ENCODE measurements at places on chromosomes 12 and 14. TPM values are rescaled to one million over a fixed set of nuclear protein-coding genes. Genes with fewer than 3 reads are reported as not detected.

PCNX4 gene
- 46.3 TPM for total RNA-seq

DNA sequence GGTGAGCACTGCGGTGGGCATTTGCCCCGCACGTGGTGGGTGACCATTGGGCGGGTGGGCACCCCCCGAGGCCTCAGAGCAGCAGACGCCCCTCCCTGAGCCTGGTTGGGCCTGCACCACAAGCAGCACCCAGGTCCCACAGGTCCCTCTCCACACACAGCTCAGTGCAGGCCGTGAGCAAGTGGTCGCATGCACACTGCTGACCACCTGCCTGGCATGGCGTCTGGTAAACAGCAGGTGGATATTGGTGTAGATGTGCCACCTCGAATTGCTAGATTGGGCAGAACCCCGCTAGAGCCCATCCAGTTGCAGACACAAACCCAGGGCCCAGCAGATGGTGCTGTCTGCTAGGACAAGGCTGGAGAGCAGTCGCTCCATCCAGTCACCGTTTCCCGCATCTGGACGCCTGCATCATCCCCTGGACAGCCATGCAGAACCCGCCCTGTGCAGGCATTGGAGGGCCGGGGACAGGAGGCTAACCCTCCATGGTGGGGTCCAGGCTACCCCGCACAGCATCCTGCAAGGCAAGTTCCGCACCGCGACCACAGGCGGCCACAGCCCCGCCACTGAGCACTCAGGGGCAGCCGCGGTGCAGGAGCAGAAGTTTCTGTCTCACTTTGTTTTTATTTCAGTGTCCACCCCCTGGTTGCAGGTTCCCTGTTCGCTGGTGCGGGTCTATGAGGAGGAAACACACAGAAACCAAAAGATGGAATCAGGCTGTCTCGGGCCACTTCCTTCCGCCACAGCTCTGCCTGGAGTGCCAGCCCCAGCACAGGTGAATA lies 45.6 kb upstream of the RIMBP2 start:
- DNase-seq: peak; percentile 90

DNA sequence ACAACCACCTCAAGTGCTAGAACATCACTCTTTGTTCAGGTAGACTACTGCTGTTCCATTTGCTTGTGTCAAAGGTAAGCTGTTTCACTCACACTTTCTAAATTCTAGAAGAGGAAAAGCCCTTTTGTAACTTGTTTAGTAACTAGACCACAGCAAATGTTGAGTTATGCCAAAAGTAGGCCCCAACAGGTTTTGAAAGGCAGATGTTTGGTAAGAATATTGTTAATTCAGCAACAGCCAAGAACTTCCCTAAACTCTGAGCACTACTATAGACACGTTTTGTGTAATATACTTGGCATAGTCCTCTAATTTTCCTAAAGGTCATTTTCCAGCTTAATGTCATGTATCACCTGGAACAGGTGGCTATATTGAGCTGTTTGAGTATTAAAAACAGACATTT lies 79.0 kb downstream of the DCAF5 start:
- DNase-seq: no peak

GRCh38 chr12:117188961-117189724 lies 1.1 kb downstream of the FBXO21 start:
- DNase-seq: peak; percentile 68

DNA sequence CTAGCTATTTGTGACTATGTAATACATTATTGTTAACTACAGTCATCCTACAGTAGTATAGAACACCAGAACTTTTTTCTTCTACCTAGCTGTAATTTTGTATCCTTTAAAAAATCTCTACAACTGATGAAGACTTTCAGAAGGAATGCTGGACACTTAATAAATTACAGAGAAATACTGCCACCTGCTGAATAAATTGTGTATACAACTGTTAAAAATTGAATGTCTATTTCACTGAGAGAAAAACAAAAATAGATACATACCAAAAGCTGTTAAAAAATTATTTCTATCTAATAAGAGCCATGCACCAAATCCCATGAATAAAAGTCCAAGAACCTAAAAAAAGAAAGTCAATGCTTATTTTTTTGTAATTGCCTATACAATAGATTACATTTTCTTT lies 6.6 kb downstream of the TSPAN19 start:
- DNase-seq: no peak

CBLN3 gene
- 2.1 TPM for total RNA-seq

DNA sequence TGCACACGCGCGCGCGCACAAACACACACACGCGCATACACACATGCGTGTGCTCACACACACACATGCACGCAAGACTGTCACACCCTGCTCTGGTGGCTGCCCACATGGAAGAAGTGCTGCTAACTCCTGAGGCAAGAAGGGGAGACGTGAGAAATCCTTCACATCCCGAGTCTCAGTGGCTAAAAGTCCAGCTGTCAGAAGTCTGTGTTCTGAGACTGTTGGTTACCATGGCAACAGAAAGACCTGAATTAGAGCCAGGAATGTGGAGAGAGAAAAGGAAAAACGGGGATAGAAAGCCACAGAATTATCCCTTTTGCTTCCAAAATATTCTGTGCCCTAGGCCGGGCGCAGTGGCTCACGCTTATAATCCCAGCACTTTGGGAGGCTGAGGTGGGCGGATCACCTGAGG lies 71.2 kb downstream of the PPFIBP1 start:
- DNase-seq: no peak

- DNase-seq: no peak
Measured at GRCh38 chr12:90100579-90100978, 391.9 kb upstream of the ATP2B1 start.

GRCh38 chr14:94816113-94816512 lies 46.2 kb upstream of the GSC start:
- peak; percentile 64 for DNase-seq

TSHR gene
- total RNA-seq: not detected

- no peak for DNase-seq
Measured at GRCh38 chr12:52812749-52813148, 1.2 kb downstream of the KRT4 start.

GRCh38 chr12:111687952-111688351 lies 2.1 kb downstream of the ACAD10 start:
- no peak for DNase-seq

SIX1 gene
- not detected for total RNA-seq

DNA sequence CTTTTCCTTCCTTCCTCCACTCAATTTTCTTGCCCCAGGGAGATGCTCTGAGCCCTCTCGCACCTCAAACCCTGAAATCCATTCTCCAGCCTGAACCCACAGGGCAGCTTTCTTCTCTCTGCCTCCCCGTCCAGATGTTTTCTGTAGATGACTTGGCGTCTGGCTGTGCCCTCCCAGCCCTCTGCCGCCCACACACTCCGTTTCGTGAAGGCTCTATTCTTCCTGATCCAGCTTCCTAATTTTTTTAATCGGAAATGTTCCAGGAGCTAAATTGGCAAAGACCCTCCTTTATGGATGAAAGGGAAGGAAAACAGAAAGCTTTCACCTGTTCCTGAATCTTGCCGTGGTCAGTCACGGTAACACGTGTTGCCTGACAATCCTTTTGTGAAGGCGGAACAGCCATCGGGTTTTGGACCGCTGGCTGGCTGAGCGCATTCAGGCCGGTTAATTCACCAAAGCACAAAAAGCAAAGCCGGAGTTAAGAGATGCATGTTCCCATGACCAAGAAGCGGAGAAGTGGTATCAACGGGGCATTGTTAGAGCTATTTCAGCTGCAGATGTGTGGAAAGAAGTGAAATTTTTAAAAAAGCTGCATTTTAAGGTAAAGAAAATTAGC lies 70.2 kb upstream of the FBRSL1 start:
- no peak for DNase-seq

- no peak for DNase-seq
Measured at GRCh38 chr14:67999290-67999689, 179.7 kb downstream of the RAD51B start.

- no peak for DNase-seq
Measured at GRCh38 chr12:104164634-104165033, 26.6 kb upstream of the NFYB start.

DNA sequence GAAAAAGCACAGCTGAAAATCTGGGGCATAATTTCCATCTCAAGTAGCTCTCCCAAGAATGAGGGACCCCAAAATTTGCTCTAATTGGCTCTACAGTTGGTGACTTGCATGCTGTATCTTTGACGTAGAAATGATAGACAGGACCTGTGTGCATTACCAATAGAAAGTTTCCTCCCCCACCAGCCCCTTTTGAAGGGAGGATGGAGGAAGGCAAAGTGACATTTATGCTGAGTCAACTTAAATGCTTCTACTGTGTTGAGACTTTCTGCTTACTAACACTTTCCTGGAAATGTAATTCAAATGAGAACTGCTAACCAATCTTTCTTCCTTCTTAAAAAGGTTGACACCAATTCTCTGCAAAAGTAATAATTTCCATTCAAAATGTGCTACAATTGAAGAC lies 31.9 kb downstream of the TSPAN8 start:
- no peak for DNase-seq

DNA sequence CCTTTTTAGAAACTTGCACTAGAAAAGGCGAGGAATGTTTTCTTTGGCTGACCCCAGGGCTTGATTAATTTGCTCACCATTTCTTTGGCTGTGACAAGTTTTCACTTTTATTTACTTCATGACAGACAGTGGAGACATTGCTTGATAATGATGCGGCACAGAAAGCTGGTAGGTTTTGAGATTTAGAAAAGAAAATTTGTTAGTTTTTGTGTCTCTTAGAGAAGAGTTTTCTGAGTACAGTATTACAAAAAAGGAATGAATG lies 18.4 kb downstream of the SRGAP1 start:
- DNase-seq: no peak

GRCh38 chr12:25328072-25328712 lies 77.5 kb upstream of the KRAS start:
- no peak for DNase-seq

OLR1 gene
- total RNA-seq: not detected

DNA sequence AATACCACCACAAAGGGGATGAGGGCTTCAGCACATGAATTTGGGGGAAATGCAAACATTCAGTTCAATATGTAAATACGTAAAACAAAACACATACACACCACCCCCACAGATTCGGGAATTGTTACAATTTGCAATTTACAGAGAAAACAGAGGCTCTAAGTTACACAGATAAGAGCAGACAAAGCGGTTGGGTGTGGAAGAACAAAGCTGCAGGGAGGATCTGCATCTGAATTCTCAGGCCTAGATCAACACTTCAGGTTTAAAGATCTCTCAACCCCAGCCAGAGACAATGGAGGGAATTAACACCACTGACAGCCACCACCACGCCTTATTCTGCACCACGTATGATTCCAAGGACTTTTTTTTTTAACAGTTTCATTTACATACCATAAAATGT lies 375.5 kb downstream of the BCL11B start:
- DNase-seq: no peak

DNA sequence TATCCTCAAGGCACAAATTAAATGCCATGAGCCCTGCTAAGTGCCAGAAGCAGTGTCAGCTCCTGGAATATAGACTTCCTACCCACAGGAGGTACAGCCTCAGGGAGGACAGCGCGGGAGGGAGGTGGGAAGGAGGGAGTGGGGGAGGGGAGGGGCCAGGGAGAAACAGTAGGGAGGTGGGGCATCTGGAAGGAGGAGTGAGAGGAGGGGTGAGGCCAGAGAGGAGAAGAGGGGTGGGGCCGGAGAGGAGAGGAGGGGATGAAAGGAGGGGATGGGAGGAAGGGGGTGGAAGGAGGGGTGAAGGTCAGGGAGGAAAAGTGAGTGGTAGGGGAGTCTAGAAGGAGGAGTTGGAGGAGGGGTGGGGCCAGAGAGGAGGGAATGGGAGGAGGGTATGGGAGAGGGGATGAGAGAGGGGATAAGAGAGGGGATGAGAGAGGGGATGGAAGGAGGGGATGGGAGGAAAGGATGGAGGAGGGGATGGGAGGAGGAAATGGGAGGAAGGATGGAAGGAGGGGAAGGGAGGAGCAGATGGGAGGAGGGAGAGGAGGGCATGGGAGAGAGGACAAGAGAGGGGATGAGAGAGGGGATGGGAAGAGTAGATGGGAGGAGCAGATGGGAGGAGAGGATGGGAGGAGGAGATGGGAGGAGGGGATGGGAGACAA lies 9.2 kb upstream of the CCDC197 start:
- no peak for DNase-seq

- DNase-seq: no peak
Measured at GRCh38 chr14:69994002-69994401, 114.8 kb downstream of the SMOC1 start.

- no peak for DNase-seq
Measured at GRCh38 chr12:71108355-71108754, 49.4 kb downstream of the TSPAN8 start.

GRCh38 chr12:67457136-67457535 lies 188.0 kb downstream of the CAND1 start:
- no peak for DNase-seq
